T-helper 9 cell (primary cell): ENCODE measurements at places on chromosomes 2 and 18.

DNA sequence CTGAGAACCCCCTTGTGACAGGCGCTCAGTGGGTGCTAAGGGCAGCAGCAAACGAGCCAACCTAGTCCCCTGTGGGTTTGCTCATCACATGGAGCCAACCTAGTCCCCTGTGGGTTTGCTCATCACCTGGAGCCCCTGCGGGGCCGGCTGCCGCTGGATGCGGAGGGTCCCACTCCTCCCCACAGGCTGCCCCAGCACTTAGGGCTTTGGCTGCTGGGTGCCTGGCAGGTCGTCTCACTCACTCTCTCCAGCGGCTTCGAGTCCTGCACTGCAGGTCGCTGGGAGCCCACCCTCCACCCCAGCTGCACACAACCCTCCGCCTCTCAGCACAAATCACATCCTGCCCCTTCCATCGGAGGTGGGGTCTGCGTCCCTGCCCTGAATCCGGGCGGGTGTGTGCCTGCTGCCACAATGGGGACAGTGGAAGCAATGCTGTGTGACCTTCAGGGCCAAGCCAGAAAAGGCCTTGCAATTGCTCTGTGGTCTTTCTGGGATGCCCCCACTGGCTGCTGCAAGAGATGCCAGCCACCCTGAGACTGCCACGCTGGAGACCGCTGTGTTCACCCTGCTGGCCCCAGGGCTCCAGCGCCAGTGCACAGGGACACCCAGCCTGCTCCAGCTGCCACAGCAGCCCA, 248.1 kb upstream of the SALL3 start:
- DNase-seq = no peak

DNA sequence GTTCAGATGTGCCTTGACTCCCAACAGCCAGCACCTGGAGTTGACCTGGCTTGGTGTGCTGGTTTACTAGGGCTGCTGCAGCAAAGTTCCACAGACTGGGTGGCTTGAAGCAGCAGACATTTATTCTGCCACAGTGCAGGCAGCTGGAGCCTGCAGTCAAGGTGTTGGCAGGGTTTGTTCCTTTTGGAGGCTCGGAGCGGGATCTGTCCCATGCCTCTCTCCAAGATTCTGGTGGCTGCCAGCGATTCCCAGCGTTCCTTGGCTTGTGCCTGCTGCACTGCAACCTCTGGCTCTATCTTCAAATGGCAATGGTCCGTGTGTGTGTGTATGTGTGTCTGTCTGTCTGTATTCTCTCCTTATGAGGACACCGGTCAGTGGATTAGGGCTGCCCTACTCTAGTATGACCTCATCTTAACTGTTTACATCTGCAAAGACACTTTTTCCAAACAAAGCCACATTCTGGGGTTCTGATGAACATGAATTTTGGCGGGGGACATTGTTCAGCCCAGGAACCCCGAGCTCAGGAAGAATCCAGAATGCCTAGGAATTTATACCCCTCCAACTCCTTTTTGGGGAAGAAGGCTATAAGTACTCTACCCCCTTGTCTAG, 44.7 kb upstream of the TMEM131 start:
- no peak for DNase-seq

GRCh38 chr2:74959106-74959751, 786 bp downstream of the POLE4 start:
- peak; percentile 0 for DNase-seq

- peak; percentile 26 for DNase-seq
Measured at GRCh38 chr2:160324161-160324800, 124.2 kb upstream of the ITGB6 start.

DNA sequence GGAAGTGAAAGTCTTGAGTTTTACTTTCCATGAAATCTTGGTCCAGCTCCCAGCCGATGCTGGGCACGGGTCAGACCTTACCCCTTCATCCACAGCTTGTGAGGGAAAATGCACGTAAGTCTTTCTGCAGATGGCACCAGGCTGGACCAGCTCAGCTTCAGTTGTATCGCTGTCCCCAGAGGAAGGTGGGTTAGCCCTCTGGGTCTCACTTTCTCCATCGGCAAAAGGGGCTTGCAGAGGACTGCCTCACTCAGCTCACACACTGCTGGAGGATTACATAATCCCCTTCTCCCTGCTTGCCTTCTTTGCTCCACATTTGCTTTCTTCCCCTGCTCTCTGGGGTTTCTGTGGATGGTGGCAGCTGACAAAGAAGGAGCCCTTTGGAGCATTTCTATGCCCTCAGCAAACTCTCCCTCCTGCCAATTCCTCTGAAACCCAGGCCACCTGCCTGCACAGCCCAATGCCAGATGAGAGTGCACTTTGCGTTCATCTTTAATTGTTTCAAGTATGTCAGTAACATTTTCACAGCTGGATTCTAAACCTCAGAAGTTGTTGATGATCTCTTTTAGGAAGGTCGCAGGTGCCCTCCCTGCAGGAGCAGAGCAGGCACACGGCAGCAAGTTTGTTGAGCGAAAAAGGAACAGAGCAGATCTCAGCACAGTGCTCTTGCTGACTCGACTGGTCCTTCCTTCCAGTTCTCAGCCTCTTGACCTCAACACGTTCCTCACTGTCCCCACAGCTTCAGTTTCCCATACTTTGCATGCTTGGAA, 155.6 kb upstream of the GLI2 start:
- no peak for DNase-seq

DNA sequence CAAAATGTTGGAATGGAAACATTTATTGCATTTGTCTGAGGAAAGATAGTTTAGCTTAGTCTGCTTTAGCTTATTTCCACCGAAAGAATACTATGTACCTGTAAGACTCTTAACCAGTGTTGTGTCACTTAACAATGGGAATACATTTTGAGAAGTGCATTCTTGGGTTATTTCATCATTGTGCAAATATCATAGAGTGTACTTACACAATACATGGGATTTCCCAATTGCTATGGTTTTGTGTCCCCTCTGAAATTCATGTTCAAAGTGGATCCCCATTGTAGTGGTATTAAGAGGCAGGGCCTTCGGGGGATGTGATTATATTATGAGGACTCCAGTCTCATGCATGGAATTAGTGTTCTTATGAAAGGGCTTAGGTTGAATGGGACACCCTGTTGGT, 249.4 kb upstream of the UBE2E3 start:
- DNase-seq = no peak

DNA sequence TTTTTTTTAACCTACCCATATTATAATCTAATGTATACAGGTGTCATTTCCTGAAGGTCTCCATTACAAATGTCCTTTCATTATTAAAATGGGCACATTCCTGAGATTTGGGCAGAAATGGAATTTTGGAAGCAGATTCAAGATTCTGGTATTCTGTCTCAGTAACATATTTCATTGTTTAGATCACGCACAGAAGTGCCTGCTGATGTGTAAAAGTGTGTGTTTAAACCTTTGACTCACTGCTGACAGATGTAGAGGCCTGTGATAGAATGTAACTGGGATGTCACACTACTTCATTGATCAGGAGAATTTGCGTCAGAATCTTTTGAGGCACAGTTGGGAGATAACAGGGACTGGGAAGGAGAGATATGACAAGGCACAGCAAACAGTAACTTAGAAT, 276.8 kb upstream of the EPAS1 start:
- no peak for DNase-seq
